ENCODE measurements at places on chromosomes 1 and 21. TPM values are rescaled to one million over a fixed set of nuclear protein-coding genes. Genes with fewer than 3 reads are reported as not detected.
A peak's percentile ranks its signal among the peaks of the same experiment; 100 is the strongest.

GRCh38 chr1:88791192-88791591 lies 100.2 kb downstream of the GTF2B start:
- no peak for DNase-seq

Gene MMP23B
- not detected for total RNA-seq

Gene FCRL6
- total RNA-seq: not detected

- no peak for DNase-seq
These were observed 192.0 kb downstream of the DHRS3 start for GRCh38 chr1:12426030-12426429.

DNA sequence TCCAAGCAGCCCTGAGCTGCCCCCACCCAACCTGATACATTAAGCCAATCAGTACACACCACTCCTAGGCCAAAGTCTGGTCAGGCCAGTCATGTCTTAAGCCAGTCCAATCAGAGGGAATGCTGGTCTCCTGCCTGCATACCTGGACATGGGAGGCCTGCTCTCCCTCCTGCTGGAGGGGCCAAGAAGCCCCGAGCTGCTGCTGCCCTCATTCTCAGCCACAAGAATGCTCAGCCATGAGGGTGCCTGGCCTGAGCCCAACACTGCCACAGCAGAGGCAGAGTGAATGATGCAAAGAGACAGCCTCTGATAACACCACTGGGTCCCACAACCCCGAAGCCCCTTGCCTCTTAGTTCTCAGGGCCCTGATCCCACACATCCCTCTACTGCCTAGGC lies 23.0 kb downstream of the CHD5 start:
- peak; percentile 37 for DNase-seq

Gene SPRR2D
- not detected for total RNA-seq

Gene CFAP126
- not detected for total RNA-seq

DNA sequence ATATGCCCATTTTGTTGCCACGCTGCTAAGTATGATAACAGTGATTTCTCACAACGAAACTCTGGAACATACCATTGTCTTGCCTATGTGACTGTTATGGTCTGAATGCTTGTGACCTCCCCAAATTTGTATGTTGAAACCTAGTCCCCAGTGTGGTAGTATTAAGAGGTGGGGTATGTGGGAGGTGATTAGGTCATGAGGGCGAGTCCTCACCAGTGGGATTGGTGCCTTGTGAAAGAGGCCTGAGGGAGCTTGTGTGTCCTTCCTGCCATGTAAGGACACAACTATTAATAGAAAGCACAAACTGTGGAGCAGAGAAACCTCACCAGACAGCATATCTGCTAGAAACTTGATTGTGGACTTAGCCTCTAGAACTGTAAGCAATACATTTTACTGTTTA lies 84.6 kb downstream of the SELENOF start:
- DNase-seq: no peak

Gene CHI3L2
- total RNA-seq: 2.5 TPM

GRCh38 chr1:65056234-65056633 lies 89.9 kb upstream of the JAK1 start:
- DNase-seq: no peak

GRCh38 chr1:197912739-197913494 lies 4.3 kb upstream of the LHX9 start:
- no peak for DNase-seq

GRCh38 chr1:53165408-53165961 lies 23.0 kb upstream of the SLC1A7 start:
- no peak for DNase-seq

DNA sequence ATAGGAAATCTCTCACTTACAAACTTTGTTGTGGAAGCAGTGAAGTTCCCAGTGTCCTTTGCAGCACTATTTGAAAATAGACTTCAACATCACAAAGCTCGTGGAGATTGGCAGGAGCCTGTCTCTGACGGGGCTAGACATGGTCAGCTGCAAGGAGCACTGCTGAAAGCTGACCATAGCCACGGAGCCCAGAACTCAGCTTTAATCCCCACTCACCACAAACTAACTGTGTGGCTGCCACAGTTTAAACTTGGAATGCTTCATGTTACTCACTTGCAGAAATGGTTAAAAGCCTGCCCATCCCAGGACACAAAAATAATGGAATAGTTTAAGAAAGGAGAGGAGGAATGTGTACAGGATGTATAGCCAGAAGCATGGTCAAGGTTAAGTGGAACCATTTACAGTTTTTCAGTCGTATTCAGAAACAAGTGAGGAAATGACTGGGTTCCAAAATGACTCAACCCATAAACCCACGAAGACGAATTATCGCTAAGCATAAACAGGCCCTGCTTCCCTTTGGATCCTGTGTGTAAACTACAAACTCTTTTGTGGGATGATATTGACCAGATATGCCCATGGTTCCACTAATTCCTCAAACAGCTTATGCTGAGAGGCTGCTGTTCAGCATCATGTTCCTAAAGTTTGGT lies 18.2 kb downstream of the DNALI1 start:
- peak; percentile 27 for DNase-seq

Gene HEYL
- total RNA-seq: not detected

Gene PGLYRP3
- total RNA-seq: not detected

Gene CR1
- total RNA-seq: not detected

GRCh38 chr1:211158866-211159265 lies 24.9 kb upstream of the KCNH1 start:
- no peak for DNase-seq

Gene WNT9A
- 25.8 TPM for total RNA-seq

DNA sequence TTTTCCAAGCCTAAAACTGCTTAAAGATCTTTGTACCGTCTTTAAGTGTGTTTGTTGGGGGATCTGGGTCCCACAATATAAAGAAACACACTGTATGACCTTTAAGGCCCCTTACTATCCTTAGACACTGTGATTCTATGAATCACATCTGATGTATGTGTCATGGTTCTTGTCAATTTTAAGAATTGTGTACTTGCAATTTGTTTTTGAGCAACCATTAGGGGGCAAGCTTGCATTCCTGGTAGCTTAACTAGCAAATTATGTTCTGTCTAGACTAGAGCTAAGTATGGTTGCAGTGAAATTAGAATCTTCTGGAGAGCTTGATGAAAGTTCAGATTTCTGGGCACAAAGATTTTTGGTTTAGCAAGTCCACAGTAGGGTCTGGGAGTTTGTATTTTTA lies 219.5 kb downstream of the TPR start:
- DNase-seq: peak; percentile 75

Gene LEFTY1
- not detected for total RNA-seq

Gene FCRL3
- total RNA-seq: not detected

Gene ITLN2
- total RNA-seq: not detected

DNA sequence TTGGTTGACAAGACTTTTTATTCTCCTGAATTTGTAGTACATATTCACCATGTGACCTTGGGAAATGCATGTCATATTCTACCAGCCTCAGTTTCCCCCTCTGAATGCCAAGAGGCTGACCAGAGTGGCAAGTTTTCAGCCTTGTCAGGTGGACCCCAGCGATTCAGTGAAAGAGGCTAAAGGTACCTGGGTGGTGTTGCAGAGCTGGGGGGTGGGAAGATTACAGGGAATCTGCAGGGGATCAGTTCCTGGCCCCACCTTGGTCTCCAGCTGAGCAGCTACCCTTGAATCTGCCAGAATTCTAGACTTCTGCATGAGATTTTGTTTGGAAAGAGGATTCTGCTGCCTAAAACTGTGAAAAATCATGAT lies 27.9 kb upstream of the KCNA2 start:
- DNase-seq: no peak

DNA sequence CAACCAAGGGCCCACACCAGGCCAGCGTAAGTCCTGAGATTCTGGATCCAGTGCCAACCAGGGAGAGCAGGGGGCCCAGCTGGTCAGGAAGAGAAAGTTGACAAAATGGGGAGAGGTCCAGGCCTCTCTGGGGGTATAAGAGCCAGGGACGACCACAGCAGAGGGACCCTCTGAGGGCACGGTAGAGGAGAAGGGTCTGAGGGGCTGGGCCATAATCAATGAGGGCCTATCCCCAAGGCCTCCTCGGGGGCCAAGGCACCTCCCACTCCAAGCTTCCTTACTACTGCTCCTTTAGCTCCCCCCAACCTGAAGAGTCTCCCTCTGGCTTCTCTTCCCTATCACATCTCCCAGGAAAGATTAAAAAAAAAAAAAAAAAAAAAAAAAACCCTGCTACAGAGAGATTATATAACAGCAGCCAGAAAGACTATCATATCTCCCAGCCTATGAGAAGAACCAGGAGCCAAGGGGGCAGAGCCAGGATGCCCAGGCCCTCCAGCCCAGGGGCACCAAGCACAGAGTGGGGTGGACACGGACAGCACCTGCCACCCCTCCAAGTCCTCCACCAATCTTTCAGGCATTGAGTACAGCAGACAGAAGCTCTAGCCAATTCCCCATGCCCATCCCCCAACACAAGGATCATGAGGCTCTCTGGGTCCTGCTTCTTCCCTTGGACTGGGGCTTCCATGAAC lies 2.7 kb downstream of the MEF2D start:
- no peak for DNase-seq

DNA sequence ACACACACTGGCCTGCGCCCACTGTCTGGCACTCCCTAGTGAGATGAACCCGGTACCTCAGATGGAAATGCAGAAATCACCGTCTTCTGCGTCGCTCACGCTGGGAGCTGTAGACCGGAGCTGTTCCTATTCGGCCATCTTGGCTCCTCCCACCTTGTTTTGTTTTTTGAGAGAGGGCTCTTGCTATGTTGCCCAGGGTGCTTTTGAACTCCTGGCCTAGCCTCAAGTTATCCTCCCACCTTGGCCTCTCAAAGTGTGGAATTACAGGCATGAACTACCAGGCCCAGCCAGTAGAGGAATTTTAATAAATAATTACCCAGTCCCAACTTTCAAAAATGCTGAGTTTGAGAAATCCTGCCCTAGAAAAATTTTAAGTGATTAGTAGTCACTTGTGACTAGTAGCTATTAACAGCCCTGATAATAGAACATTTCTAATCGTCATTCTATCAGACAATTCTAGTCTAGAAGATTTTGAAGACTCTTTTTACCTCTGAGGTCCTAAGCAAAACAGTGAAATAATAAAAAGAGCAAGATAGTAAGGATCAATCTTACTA lies 30.9 kb upstream of the SLC35D1 start:
- DNase-seq: no peak

Gene TMEM201
- total RNA-seq: 5.6 TPM

Gene URB1
- 16.7 TPM for total RNA-seq
